ENCODE measurements at places on chromosomes 3 and 15.

DNA sequence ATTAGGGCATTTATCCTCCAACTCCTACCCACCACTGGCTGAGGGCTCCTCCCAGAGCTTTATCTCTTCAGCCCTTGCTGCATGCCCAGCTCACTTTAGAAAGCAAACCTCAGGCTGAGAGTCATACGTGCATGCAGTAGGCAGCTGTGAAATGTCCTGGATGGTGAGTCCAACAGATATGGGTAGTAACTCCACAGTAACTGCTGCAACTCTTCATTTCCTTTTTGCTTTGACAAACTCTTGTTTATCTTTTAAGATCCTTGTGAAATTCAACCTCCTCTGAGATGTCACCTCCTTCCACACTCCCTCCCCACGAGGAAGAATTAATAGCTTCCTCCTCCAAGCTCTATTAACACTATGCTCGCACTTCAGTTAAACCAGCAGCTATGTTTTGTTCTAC, 35.9 kb upstream of the CTNNB1 start:
- no peak for DNase-seq

GRCh38 chr3:160796813-160797164, 40.8 kb downstream of the PPM1L start:
- DNase-seq, result no peak

GRCh38 chr3:155354658-155355057, 61.2 kb upstream of the STRIT1 start:
- no peak for DNase-seq

- DNase-seq, result no peak
Measured at GRCh38 chr3:25678581-25678980, 13.9 kb upstream of the TOP2B start.

GRCh38 chr15:78437107-78437761, 782 bp upstream of the IREB2 start:
- DNase-seq, result no peak

- no peak for DNase-seq
Measured at GRCh38 chr3:141920701-141921100, 44.3 kb downstream of the ATP1B3 start.

DNA sequence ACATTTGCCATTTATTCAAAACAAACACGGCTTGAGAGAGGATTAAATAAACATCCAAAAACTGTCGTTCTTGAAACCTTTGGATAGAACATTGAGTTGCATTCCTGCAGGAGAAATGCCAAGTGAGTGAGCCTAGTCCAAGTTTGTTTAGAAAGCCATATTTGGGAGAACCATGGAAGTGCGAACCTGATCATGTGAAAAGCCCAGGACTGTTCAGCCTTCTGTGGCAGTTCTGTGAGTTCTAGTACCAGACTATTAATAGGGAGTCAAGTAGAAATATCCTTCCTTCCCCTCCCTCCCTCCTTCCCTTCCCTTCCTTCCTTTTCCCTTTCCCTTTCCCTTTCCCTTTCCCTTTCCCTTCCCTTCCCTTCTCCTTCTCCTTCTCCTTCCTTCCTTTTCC, 470.4 kb downstream of the LPP start:
- no peak for DNase-seq

- DNase-seq, result no peak
Measured at GRCh38 chr3:73243740-73244139, 182.3 kb downstream of the EBLN2 start.

- no peak for DNase-seq
Measured at GRCh38 chr3:49298511-49298910, 21.5 kb upstream of the C3orf62 start.

DNA sequence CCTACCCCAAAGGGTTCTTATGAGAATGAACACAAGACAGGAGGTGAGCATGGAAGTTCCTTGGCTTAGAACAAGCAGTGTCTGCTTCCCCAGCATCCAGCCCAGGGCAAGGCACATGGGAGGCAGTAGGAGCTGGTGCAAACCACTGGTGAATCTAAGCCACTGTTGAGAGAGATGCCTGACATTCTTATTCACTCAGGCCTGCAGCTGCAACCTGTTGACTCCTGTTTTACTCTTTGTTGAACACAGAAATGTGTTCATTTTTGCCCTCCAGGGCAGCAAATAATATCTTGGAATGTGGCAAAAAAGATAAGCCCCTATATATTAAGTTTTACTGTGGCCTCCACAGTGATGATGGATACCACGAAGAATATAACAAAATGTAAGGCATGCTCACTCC, 8.9 kb upstream of the PAK6 start:
- no peak for DNase-seq

DNA sequence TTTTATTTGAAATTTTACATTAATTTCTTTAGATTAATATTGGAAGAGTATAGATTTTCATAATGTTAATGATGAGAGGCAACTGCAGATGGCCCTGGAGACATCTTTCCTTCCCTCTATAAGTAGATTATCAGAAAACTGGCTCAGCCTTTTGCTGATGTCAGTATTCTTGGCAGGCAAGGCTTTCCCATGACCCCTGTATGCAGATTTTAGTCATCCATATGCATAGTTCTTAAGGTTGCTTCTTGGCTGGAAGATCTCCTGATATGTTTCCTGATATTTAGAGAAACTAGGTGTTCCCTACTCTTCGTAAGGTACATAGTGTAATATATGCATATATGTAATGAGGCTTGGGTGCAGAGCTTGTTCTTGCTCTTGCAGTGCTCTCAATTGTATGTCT, 911.4 kb downstream of the EPHA3 start:
- DNase-seq, result no peak

DNA sequence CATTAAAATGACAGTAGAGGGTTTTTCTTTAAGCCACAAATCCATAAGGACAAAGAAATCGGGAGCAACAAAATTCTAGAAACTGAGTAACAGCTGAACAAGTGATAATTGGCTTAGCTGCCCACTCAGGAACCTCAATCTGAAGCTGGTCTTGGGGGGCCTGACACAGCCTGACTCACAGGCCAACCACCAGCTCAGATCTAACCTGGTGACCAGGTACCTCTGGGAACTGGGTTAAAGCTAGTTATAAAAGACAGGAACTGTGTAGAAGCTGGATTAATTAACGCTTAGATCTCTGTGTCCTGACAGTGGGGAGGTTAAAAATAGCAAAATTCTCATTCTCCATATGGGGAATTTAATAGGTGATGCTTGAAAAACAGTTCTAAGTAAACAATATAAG, 161.9 kb downstream of the PLCL2 start:
- DNase-seq, result no peak

- DNase-seq, result no peak
Measured at GRCh38 chr3:13079051-13079450, 5.8 kb upstream of the IQSEC1 start.

- DNase-seq, result no peak
Measured at GRCh38 chr3:162390891-162391290, 894.3 kb downstream of the OTOL1 start.

Data from CD4-positive, alpha-beta T cell (primary cell).